ENCODE measurements at places on chromosomes 12 and 14.
A peak's percentile ranks its signal among the peaks of the same experiment; 100 is the strongest.

- no peak for DNase-seq
Measured at GRCh38 chr14:105774001-105774400, 247.6 kb downstream of the TMEM121 start.

- no peak for DNase-seq
Measured at GRCh38 chr12:56206452-56207166, 15.1 kb downstream of the RNF41 start.

- DNase-seq: no peak
Measured at GRCh38 chr12:49895773-49896172, 7.9 kb downstream of the FAIM2 start.

DNA sequence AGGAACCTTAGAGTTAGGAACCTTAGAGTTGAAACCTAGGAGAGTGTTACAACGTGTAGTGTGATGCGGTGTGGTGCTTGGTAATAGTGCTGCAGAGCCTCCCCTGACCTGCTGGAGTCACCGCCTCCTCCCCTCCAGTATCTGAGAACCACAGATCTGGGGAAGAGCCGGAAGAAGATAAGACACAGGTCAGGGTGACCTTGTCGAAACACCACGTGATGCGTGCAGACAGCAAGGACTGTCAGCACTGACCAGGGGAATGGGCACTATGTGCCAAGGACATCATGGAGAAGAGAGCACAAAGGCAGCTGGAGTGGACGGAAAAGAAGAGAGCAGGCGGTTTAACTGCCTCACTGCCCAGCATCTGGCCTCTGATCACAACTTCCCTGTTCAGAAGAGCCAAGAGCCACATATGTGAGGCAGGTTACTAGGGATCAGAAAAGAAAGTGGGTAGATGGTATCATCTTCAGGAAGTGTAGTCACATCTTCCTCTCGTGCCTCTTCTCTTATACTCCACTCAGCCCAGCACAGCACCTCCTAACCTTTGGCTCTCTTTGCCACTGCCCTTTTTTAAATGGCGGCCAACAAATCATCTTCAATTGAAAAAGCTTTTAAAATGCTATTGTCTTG, 93.7 kb downstream of the TESC start:
- no peak for DNase-seq

DNA sequence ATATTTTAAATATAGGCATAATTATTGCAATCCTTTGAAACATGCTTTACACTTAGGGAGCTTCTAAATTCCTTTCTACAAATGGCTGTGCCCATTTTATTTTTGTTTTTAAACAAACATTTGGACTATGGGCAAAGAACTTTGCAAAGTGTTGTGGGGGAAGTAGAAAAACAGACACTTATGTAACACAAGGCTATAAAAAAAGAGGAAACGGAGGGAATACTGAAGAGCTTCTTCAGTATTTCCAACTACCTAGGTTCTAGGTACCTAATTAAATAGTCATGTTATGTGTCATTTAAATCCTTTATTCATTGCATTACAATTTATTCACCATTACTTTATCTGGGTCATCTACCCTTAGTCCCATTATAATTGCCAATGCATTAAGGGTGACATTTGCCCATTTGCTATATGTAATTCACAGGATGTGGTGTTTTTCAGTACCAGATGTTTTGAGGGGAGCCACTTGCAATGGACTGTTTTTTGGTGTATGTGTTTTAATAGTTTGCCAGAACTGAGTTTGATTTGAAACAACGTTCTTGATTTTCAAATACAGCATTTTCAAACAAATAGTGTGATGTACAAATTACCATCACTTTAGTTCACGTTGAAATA, 1.5 kb upstream of the MSRB3 start:
- DNase-seq: no peak

GRCh38 chr14:65237023-65237814, 134.9 kb upstream of the MAX start:
- DNase-seq: no peak

GRCh38 chr12:45435945-45436710, 220.2 kb downstream of the ANO6 start:
- DNase-seq: no peak

- DNase-seq: no peak
Measured at GRCh38 chr12:19462406-19462805, 23.1 kb downstream of the AEBP2 start.

DNA sequence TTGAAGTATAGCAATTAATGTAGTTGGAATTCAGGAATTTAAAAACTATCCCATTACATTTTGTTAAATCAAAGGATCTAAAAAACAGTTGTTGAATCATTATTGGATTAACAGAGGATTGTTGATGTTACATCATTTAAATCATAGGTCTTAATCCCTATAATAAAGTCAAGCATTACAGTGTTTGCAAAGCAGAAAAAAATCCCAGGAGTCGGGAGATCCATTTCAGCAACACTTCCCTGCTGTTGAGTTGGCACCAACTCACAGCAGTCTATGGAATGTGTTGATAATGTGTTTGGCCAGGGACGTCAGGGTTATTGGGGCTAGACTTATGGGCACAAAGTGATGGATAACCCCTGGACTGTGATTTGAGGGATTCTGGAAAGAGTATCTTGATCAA, 99.1 kb upstream of the TMTC1 start:
- no peak for DNase-seq

DNA sequence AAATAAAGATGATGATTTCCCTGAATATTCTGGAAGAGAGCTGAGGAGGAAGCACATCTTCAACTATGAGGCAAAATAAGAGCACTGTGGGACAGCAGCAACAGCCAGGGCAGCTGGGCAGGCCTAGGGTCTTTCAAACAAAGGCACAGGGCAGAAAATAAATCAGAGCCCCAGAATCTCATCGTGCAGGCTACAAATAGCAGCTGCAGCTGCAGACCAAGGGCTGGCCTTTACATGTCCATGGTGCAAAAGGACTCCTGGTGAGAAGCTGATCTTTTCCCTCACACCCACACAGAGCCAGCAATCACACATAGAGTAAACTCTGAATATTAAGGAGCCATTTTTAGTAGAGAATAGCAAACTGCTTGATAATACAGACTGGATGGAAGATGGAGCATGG, 13.6 kb upstream of the MYBPC1 start:
- no peak for DNase-seq

DNA sequence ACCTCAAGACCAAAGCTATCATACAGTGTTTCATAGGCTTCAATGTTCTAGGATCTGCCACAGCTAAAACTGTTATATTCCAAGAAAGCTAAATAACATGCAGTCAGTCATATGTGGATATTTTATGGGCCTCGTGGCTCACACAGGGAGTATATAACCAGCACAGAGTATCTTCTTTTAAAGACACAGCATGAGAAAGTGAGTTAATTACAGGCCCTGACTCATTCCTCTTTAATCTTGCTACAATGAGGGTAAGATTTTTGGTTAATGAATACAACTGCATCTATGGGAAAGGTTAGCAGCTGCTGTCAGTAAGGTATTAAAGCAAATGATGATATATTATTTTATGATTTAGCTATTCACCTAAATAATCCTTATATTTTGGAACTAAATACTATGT, 111.0 kb downstream of the TRAFD1 start:
- DNase-seq: peak; percentile 4

GRCh38 chr14:89833120-89833532, 121.4 kb downstream of the EFCAB11 start:
- DNase-seq: no peak

- peak; percentile 91 for DNase-seq
Measured at GRCh38 chr14:56339855-56340701, 221.9 kb downstream of the PELI2 start.

DNA sequence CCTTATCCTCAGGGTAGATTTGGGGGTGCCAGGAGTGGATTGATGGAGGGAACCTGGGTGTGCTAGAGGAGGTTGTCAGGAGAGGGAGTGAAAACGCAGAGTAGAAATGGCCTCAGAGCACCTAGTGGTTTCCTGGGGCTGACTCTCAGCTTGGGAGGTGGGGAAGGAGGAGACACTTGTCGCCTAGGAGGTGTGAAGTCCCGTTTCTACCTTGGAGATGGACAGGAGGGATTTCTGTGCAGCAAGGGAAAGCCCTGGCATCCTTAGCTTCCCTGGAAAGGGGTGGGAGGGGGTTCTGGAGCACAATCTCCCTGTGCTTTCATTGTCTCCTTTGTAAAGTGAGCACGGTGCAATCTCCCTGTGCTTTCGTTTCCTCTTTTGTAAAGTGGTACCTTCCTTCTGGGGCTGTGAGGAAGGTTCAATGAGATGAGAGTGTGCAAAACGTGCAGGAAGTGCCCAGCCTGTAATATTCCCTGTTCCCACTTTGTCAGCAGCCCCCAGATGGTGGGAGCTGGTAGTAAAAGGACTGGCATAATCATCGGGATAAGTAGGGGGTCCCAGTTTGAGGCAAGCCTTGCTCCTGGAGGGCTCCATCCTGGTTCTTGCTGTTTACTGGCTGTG, 1.6 kb downstream of the OAS3 start:
- DNase-seq: no peak

DNA sequence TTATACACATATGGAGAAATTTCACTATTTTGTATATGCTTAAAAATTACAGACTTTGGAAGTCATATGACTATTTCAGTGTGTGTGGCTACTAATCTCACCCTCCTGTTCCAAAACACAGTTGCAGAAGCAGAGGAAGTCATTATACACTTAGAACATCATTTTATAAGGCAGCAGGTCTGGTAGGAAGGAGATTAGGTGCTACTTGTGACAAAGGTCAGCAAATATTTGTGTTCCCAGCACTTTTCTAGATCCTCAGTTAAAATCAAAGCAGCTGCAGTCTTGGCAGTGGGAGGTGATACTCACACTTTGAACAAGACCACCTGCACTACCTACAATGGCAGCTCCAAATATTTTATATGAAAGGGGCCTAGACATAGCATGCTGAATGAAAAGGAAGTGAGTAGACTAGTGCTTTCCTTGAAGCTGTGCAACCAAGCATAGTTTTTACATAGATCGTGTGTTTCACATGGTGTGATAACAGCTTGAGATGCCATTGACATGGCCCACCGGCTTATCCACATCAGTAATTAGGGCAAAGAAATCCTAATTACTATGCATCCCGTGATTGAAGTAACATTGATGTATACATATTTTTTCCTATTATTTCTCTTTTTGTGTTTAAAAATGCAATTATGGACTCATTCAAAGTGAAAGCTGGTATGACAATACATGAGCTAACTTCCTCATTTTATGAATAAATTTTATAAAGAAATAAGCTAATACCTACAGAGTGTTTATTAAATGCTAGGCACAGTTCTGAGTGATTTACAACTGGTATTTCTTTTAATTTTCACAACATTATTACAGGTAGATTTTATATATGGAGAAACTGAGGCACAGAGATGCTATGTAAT, 5.3 kb downstream of the GYS2 start:
- no peak for DNase-seq

GRCh38 chr14:32552766-32553165, 223.7 kb downstream of the AKAP6 start:
- DNase-seq: no peak

DNA sequence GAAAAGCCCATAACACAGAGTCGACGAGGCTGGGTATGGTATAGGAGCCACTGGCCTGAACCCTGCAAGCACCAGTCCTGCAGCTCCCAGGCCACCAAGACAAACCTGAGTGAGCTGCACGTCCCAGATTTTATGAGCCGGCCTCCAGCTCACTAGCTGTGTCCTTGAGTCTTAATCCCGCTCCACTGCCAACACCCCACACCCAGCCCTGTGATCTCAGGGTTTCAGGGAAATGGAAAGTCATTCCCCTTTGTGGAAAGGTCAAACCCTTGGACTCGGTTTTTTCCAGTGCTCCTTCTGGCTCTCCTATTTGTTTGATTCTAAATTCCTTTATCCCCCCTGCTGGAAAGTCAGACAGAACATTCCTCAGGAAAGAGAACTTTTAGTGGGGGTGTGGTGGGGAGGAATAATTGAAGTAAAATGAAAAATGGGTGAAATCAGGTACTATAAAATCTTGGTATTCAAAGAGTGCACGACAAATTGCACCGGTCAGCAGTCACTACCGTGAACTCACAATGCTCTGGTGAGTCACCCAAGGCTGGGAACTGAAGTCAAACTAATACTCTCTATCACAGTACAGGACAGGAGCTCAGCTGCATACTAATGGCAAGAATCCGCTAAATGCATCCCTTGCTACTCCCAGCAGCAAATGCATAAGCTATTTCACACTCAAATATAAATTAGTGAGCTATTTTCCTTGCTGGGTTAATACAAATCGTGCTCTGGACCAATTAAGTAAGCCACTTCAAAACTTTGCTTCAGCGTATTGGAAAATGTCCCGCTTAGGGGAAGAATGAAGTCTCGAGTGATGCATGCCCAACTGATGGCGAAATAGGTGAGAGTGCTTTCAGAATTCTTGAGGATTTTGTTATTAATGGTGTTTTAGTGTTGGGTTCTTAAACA, 9.0 kb downstream of the PITPNM2 start:
- peak; percentile 30 for DNase-seq

DNA sequence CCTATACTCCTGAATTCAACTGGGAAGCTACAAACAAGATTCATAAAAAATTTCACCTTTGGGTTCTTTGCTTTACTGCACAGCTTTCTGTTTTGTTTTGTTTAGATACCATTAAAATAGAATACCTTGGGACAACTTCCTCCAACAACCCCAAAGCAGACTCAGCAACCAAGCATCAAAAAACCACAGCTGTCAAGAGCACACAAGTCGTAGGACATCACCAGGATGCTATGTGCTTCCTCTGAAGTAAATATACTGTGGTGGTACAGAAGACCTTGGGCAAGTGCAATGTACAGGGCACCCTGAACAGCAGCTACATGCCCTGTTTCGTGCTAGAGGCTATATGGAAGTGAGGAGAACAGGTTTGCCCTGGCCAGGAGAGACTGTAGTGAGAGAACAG, 359.3 kb downstream of the BCL11B start:
- DNase-seq: no peak

GRCh38 chr12:23899434-23899833, 50.0 kb downstream of the SOX5 start:
- no peak for DNase-seq

DNA sequence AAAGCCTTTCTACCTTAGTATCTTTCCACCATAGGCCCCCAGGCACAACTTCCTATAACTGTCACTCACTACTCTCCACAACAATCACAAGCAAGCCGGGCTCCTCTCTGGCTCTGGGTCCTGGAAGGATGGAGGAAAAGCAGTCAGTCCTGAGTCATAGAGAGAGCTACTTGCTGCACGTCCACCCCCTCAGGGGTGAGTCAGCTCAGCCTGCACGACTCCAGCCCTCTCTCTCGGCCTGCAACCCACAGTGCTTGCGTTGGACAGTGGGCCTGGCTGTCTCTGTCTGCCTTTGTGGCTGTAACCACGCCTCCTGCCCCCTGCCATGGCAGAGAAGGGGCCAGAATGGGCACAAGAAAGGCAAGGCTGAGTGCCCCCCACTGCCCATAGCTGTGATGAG, 154.1 kb upstream of the FKBP4 start:
- DNase-seq: peak; percentile 80

- no peak for DNase-seq
Measured at GRCh38 chr14:76311079-76311758, 64.7 kb upstream of the ESRRB start.

GRCh38 chr12:18217966-18218365, 43.4 kb upstream of the PIK3C2G start:
- no peak for DNase-seq
